ENCODE measurements at places on chromosomes 3 and 15.

DNA sequence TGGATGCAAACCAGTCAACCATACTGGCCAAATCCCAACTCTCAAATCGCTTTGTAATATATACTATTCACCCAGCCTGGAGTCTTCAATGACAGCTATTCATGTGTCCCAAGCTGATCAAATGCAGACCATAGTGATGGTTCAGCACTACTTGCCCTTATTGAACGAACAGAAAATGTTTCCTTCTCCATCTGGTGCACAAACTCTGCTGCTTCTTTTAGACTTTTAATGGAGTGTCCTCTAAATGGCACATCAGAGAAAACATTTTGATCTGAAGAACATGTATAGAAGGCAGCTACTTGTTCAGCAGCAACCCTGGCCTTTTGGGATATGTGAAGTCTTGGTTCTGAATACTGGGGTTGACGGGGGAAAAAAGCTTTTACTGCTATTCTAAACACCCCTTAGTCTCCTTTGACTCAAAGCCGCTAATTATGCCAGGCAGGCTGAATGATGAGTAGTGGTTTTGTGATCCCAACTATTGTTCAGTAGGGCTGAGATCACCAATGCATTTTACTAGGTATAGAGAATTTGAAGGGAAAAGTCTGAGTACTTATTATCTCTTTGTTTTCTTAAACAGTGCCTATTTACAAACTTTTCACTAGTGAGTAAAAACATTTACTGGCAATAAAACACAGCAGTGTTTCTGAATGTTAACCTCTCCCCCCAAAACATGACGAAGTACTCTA lies 781.2 kb downstream of the ROBO1 start:
- no peak for DNase-seq

DNA sequence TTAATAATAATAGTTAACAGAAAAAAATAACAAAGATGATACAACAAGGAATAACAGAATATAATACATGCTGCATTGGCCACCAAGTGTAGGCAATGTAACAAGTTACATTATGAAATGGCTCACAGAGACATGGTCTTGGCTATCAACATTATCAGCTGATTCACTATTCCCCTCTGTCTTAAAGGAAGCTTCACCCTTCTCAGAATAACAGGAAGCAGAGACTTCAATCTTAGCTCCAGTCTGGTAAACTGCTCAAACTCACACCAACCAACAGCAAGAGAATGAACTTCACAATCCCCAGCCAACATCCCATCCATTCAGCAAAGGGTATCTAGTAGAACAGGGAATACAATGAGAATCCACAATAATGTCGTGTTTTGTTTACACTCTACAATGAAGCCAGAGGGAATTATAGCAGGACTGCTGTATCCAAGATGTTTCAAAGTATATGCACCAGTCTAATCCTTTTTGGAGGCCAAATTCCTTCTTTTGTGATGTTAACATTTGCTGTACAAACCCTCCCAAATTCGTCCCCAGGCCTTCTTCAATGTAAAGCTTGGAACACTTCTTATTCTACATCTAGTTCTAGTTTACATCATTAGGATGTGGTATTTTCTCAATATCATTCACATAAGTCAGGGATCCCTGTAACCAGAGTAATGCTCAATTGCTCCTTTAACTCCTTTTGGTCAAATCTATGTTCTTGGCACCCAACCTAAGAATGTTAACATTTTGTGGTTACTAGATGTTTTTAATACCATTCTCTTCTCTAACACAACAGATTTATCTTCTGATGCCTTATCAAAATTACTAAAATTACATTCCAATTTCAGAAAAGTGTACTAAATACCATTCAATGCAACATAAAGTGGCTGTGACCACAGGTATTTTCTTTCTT lies 52.4 kb upstream of the CMSS1 start:
- no peak for DNase-seq

DNA sequence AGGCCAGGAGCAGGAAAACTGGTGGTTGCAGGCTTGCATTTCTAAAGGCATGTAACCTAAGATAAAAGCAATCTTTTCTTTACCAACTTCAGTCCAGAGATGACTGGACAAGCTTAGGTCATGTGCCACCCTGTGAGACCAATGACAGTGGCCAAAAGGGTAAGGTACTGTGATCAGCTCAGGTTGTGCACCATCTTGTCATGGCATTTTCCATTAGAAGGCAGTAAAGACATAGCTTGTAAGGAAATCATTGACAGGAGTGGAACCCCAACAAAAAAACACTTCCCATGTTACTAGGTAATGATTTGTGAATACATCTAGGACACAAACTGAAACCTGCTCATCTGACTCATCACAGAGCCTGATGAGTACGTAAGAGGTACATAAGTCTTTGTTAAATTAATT lies 35.2 kb downstream of the SSR3 start:
- no peak for DNase-seq

DNA sequence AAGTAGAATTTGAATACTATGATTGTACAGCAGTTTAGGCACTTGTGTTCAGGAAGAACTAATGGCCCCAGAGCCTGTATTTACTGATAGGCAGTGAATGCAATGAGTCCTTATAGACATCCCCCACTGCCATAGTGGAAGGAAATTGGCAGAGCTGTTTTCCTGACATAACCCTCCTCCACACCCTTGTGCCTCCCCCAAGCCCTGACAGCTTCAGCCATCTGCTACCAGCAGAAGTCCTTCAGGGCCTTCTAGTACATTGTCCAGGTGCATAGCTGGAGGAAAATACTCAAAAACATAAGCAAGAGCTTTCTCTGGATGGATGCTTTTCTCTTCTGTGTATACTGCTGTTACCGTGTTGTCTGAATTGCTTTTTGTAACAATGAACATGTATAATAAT lies 20.6 kb downstream of the ARHGAP31 start:
- DNase-seq = no peak

- no peak for DNase-seq
Observed at GRCh38 chr15:30984542-30984941, 6.9 kb downstream of the MTMR10 start.

GRCh38 chr3:40187945-40188344 lies 121.6 kb upstream of the EIF1B start:
- DNase-seq = no peak

- DNase-seq = no peak
Observed at GRCh38 chr3:197234947-197235914, 63.2 kb downstream of the DLG1 start.

GRCh38 chr15:51327081-51327480 lies 11.3 kb downstream of the CYP19A1 start:
- no peak for DNase-seq

DNA sequence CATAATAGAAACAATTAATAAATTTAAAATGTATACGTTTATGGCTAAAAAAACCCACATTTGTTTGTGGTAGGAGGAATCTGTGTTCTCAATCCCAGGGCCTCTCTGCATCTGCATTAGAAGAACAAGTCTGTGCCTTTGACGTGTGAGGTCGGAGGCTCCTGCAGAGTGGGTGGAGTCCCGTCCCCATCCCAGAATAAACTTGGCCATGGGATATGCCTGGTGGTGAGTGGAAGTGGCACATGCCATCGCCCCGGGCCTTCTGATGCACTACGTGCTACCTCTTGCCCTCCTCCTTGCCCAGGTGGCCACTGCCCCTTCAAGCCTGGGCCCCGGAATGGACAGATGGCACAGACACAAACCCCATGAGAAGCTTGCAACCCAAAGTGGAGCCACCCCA lies 131.1 kb upstream of the NSMCE3 start:
- no peak for DNase-seq

DNA sequence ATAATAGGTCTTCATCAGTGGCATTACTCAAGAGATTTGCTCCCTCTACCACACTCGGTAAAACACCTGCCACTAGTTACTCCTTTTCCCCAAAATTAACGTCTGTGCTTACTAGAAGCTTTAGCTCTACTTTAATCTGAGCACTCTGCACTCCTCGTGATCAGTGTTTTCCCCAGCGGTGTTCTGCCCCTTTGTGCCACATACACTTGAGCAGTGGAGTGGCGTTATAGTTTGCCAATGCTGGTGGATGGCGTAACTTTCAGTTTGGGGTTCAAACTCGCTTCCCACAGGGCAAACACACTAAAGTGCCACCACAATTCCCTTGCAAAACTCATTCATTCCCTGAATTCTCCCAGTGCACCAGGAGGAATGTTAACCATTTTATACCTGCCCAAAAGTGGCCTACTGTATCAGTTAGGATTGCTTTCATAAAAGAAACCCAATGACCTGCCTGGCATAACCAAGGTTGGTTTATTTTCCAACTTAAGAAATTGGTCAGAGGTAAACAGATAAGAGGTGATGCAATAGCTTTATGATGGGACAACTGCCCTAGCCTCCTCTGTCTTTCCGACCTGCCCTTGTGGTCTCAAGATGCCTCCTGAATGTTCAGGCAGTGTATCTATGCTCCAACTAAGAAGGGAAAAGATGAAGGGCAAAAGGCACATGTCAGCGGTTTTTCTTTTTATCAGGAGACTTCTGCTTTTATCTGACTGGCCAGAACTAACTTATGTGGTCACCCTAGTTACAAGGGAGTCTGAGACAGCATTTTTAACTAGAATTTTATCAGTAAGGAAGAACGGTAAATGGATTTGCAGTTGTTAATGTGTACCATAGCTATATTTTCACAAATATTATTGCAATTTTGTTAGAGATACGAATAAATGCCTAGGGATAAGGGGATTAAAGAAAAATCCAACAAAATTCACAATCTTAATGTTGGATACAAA lies 83.9 kb downstream of the FSIP1 start:
- no peak for DNase-seq

DNA sequence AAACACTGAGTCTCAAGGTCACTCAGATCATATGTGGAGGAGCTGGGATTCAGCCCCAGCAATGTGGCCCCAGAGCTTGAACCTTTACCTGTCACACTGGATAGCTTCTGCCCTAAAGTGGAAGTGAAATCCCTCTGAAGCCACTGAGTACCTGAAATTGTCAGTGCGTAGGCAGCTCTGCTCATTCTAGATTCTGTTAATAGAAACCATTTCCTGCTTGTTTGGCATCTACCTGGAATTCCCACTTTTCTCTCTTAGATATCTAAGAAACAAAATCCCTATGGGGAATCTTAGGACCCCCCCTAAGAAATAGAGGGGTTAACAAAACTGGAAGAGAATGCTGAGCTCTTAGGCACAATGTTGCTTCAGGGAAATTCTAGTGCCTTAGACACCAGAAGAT lies 29.8 kb downstream of the FBXL22 start:
- no peak for DNase-seq

Measured in stimulated activated CD4-positive, alpha-beta T cell treated with anti-CD3 and anti-CD28 coated beads, Interleukin-15, amount 100 ng/mL, for 48 hours (primary cell).